ENCODE measurements at places on chromosomes 5 and 9.

GRCh38 chr9:27572566-27572917 is 739 bp downstream of the C9orf72 start:
- peak; percentile 70 for DNase-seq

DNA sequence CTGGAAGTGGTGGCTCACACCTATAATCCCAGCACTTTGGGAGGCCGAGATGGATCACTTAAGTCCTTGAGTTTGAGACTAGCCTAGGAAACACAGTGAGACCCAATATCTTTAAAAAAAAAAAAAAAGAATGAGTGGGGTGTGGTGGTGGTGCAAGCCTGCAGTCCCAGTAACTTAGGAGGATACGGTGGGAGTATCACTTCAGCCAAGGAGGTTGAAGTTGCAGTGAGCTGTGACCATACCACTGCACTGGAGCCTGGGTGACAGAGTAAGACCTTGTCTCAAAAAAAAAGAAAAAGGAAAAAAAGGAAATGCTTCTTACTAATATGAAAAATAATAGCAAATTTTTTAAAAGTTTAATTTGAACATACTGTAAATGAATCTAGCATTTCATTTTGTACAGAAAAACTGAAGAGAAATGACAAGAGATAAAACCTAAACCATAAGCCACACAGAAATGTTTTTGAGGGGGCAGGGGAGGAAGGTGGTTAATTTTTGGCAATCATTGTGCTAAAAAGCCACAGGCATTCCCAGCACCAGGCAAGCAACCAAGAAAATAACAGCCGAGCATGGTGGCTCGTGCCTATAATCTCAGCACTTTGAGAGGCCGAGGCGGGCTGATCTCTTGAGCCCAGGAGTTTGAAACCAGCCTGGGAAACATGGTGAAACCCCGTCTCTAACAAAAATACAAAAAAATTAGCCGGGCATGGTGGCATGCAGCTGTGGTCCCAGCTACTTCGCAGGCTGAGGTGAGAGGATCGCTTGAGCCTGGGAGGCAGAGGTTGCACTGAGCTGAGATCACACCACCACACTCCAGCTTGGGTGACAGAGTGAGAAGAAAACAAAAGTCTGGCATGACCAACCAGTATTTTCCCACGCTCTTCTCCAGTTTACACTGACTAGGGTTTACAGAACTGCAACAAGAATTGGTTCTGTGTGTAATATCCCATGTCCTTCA is 114.5 kb upstream of the NR5A1 start:
- DNase-seq = no peak

- DNase-seq = no peak
These were observed 12.1 kb downstream of the MAN2A1 start for GRCh38 chr5:109701792-109702191.

DNA sequence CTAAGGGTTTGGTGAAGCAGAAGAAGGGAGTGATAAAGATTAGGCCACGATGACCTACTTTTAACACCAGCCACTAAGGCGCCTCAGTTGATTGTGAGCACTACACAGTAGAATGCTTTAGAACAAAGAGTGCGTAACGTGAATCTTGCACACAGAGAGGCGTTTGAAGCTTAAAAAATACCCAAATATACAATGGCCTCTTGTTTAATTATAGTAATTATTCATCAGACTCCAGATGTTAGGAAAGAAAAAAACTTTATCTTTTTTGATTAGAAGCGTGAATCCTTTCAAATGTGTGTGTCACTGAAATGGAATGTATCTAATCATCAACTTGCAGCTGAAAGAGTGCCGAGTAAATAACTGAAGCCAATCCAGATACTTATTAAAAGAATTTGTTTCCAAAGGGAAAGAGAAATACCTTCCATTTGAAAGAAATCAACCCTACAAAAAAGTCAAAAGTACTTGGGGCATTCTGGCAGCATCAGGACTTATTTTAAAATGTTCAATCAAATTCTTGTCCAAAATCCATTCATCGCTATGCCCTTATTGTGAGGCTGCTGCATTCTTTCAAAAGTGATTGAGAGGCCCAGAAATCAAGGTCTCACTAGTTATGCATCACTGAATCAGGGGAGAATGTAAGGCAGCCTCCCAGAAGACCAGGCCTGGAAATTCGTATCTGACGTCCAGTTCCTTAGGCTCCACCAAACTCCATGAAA is 337.5 kb downstream of the ZNF608 start:
- no peak for DNase-seq

- DNase-seq = no peak
These were observed at the start of gene PLPPR1 for GRCh38 chr9:101028346-101029314. Gene PLPPR1 (plus strand): TSS chr9:101028727.

DNA sequence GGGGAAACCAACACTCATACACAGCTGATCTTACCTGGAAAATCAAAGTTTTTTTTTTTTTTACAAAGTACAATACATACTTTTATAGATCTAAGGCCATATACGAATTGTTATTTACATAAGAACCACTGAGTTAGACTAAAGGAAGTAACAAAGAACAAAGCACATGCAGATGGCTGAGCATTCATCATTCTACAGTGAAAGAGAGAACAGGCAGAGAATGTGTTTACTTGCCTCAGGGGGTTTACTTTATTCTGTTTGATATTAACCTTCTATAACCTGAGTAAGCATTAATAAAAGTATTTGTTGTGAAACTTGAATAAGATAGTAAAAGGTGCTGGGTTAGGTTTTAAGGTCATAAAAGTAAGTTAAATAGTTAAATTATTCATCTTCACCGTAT is 54.7 kb downstream of the SLC38A9 start:
- DNase-seq = no peak

DNA sequence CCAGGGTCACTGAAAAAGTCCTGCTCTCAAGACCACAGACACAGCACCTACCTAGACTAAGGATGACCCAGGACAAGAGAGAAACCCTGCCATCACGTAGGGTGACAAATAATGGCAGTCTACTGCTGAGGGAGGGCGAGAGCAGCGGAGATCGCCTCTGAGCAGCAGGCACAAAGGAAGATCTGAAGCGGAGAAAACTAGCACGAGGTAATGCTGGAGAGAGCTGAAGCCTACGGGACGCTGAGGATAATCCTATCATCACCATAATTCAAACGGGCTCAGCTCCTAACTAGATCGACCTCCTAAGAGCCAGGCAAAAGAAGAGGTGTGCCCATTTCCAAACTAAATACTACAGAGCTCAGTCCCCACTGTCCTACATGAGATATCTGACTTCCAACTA is 41.3 kb downstream of the FBXO10 start:
- DNase-seq = no peak

- DNase-seq = peak; percentile 32
These were observed 3.9 kb downstream of the SETX start for GRCh38 chr9:132350861-132351315.

DNA sequence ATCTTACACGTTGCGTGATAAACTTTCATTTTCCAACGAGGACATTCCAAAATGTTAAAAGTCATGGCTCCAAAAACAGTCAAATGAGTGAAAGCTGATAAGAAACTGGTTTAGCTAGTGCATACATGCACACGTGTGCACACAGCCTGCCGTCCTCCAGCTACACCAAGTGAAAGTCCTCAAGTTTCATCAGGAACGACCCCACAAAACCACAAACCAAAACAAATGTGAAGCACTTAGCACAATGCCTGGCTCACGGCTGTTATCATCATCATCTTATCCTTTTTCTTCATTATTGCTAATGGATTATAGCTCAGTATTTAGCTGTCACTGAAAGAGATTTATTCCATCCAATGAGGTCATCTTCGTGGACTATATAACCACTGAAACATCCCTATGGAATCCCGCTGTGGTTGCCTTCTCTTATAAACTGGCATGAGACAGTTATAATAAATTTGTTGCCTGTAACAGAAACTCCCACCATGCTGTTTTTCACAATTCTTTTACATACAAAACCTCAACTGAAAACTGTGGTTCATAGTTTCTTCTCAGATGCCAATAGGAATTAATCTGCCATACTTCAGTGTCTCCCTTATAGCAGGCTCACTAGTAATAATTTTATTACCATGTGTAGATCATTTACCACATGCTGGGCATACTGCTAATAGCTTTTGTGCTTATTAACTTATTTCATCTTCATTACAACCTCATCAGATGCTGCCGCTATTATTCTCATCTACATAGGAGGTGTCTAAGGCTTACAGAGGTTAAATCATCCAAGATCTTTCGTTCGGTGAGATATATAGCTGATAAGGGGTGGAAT is 56.1 kb downstream of the SAXO1 start:
- no peak for DNase-seq

- no peak for DNase-seq
These were observed 78.7 kb upstream of the MAN2A1 start for GRCh38 chr5:109611061-109611460.

DNA sequence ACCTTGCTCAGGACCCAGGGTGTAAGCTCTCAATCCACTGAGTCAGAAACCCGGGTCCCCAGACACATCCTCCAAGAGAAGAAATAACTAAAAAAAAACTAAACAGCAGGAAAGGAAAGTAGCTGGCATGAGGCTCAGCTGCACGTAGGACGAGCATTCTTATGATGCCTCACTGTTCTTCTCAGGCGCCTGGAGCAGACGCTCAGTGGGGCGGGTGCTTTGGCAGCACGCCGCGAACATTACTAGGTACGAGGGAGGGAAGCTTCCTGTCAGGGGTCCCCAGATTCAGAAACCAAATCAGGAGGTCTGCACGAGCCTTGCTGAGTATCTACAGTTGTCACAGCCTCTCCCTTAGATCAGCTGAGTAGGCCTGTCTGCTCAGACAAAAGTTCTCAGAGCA is 85.8 kb downstream of the SECISBP2 start:
- no peak for DNase-seq
